ENCODE measurements at places on chromosomes 2 and 18.
A peak's percentile ranks its signal among the peaks of the same experiment; 100 is the strongest.

- no peak for DNase-seq
- peak overlapping the region; percentile 77 for H3K4me3 ChIP-seq
- H3K27me3 ChIP-seq = peaks cover 92% of the 10 kb centered on the region
- peaks cover 28% of the 10 kb centered on the region for H3K4me1 ChIP-seq
Measured at GRCh38 chr2:172094294-172095145, 8.2 kb downstream of the DLX2 start.

GRCh38 chr2:236682651-236683422, 113.2 kb downstream of the ACKR3 start:
- no peaks in the 10 kb centered on the region for H3K4me1 ChIP-seq
- H3K27ac ChIP-seq = no peak overlapping the region
- H3K4me3 ChIP-seq = no peak overlapping the region
- H3K27me3 ChIP-seq = peaks cover 4% of the 10 kb centered on the region

- no peak overlapping the region for H3K27ac ChIP-seq
- peaks cover 8% of the 10 kb centered on the region for H3K4me1 ChIP-seq
- DNase-seq = no peak
Measured at GRCh38 chr2:160940699-160941098, 219.5 kb upstream of the TANK start.

DNA sequence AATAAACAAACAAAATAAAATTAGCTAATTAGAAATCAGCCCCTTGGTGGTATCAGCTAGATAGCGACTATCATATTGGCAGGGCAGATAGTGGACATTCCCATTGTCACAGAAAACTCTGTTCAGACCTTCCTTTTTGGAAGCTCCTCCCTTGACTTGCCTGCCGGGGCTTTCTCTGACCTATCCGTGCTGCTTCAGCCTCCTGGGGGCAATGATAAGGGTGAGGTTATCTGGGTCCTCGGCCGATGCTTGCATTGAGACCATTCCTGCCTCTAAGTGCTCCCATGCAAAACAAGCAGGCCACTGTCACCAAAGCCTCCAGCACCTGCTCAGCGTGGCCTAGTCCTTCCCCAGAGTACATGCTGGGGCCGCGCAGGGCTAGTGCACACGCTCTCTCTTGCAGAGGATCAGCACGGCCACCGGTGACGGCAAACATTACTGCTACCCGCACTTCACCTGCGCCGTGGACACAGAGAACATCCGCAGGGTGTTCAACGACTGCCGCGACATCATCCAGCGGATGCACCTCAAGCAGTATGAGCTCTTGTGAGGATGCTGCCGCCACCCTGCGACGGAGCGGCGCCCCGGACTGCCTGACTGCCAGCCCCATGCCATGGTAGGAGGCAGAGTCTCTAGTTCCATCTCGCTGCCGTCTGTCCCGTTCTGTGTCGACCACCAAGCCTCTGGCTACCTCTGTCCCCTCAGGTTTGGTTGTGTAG, 27.4 kb downstream of the MPPE1 start:
- no peaks in the 10 kb centered on the region for H3K27me3 ChIP-seq
- H3K4me1 ChIP-seq = peaks cover 5% of the 10 kb centered on the region
- H3K36me3 ChIP-seq = no peaks in the 10 kb centered on the region
- DNase-seq = no peak
- no peak overlapping the region for H3K27ac ChIP-seq

- H3K27me3 ChIP-seq = no peaks in the 10 kb centered on the region
- no peak overlapping the region for H3K4me3 ChIP-seq
- peaks cover 70% of the 10 kb centered on the region for H3K36me3 ChIP-seq
- no peak for DNase-seq
- no peak overlapping the region for H3K27ac ChIP-seq
Measured at GRCh38 chr18:79496237-79496977, 100.7 kb downstream of the NFATC1 start.

- peaks cover 57% of the 10 kb centered on the region for H3K27me3 ChIP-seq
- H3K4me3 ChIP-seq = peak overlapping the region; percentile 76
- no peak overlapping the region for H3K27ac ChIP-seq
- DNase-seq = no peak
Measured at GRCh38 chr2:85132397-85132796, 795 bp upstream of the TCF7L1 start.

DNA sequence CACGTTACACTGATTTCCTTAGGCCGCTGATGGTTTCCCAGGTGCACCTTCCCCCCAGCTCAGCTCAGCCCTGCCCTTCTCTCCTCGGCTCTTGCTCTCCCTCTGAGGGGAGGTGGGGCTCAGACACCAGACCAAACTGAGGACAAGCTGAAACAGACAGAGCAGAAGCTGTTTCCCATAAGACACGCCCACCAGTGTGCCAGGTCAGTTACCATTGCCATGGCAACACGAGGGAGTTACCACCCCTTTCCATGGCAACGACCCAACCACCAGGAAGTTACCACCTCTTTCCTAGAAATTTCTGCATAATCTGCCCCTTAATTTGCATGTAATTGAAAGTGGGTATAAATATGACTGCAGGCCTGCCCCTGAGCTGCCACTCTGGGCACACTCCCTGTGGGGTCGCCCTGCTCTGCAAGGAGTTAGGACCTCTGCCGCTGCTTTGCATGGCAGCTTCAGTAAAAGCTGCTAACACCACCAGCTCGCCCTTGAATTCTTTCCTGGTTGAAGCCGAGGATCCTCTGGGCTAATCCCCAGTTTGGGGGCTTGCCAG, 120.9 kb upstream of the SMIM21 start:
- H3K4me1 ChIP-seq = no peaks in the 10 kb centered on the region
- peaks cover 18% of the 10 kb centered on the region for H3K27me3 ChIP-seq
- H3K4me3 ChIP-seq = no peak overlapping the region
- H3K36me3 ChIP-seq = no peaks in the 10 kb centered on the region
- DNase-seq = no peak

GRCh38 chr2:101253703-101254450, 1.2 kb downstream of the CNOT11 start:
- no peaks in the 10 kb centered on the region for H3K27me3 ChIP-seq
- H3K36me3 ChIP-seq = peaks cover 28% of the 10 kb centered on the region
- DNase-seq = no peak
- peak overlapping the region; percentile 90 for H3K27ac ChIP-seq
- H3K4me1 ChIP-seq = peaks cover 38% of the 10 kb centered on the region
- peak overlapping the region; percentile 93 for H3K4me3 ChIP-seq

GRCh38 chr2:230650585-230651137, 62.0 kb upstream of the CAB39 start:
- no peak overlapping the region for H3K4me3 ChIP-seq
- H3K27ac ChIP-seq = no peak overlapping the region
- no peak for DNase-seq
- H3K36me3 ChIP-seq = peaks cover 13% of the 10 kb centered on the region
- H3K27me3 ChIP-seq = no peaks in the 10 kb centered on the region

DNA sequence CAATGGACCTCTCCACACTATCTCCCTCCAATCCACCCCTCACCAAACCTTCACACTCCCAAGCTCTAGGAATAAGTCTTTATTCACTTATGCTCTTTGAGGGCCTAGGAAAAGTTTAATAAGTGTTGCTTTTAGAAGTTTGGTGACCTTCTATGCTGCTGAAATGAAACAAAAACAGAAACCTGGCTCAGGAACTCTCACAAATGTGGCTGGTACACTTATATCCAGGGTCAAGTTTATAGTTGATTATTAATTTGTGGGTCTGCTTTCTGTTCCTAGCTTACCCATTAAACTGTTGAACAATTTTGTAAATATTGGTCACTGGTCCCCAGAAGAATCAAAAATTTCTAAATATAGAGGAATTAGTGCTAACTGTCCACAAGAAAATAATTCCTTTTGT, 14.2 kb upstream of the ANKRD44 start:
- H3K4me3 ChIP-seq = peak overlapping the region; percentile 27
- H3K27me3 ChIP-seq = no peaks in the 10 kb centered on the region
- peaks cover 69% of the 10 kb centered on the region for H3K4me1 ChIP-seq
- no peaks in the 10 kb centered on the region for H3K36me3 ChIP-seq

DNA sequence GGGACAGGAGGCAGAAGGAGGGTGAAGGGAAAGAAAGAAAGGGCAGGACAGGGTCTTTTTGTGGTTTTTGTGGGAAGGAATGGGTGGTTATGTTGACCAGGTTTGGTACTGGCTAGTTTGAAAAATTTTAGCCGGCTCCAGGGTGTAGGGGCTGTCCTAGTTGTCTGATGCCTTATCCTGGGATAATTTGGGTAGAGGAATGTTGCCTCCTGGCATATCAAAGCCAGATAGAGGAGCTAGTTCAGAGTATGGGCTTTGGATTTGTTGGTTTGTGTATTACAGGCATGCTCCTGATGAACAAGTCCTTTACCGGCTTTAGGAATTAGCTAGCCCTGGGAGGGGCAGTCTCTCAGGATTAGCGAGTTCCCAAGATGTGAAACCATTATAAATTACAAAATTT, 101.1 kb upstream of the LHCGR start:
- no peaks in the 10 kb centered on the region for H3K36me3 ChIP-seq
- no peak overlapping the region for H3K27ac ChIP-seq
- no peak for DNase-seq

DNA sequence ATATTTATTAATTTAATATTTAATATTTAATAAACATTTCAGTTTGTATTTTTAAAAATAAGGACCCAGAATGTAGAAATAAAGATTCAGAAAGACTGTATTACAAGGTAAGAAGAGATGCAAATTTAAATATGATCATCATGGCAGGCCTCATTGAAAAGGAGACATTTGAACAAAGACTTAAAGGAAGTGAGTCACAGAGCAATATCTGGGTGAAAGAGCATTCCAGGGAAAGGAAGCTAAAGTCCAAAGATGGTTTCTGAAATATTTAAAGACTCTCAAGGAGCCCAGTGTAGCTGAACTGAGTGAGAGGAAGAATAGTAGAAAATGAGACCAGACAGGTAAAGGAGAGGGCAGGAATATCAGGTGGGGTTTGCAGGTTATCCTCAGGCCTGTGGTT, 5.9 kb downstream of the SCYGR4 start:
- DNase-seq = no peak
- peaks cover 3% of the 10 kb centered on the region for H3K4me1 ChIP-seq
- H3K36me3 ChIP-seq = no peaks in the 10 kb centered on the region
- H3K4me3 ChIP-seq = no peak overlapping the region
- H3K27me3 ChIP-seq = peaks cover 3% of the 10 kb centered on the region

DNA sequence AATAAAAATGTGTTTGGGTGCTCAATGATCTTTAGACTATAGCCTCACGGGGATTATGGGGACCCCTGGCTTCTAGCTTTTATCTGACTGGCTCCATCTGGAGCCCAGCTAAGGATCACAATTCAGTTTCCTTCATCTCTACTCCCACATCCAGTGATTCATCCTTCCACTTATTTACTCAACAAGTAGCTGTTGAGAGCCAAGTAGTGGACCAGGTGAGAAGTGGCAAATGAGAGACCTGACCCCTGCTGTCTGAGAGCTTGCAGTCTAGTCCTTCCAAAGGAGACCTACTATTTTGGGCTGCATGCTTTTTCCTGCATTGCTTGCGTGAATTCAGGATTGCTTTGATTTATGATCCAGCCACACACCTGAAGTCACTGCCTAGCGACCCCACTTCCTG, 10.7 kb upstream of the DSG3 start:
- H3K27me3 ChIP-seq = no peaks in the 10 kb centered on the region
- no peaks in the 10 kb centered on the region for H3K36me3 ChIP-seq
- no peak for DNase-seq
- no peak overlapping the region for H3K27ac ChIP-seq
- H3K4me3 ChIP-seq = no peak overlapping the region

GRCh38 chr2:66531155-66531554, 96.2 kb downstream of the MEIS1 start:
- no peak for DNase-seq
- H3K4me3 ChIP-seq = no peak overlapping the region
- H3K4me1 ChIP-seq = no peaks in the 10 kb centered on the region
- H3K27me3 ChIP-seq = no peaks in the 10 kb centered on the region

DNA sequence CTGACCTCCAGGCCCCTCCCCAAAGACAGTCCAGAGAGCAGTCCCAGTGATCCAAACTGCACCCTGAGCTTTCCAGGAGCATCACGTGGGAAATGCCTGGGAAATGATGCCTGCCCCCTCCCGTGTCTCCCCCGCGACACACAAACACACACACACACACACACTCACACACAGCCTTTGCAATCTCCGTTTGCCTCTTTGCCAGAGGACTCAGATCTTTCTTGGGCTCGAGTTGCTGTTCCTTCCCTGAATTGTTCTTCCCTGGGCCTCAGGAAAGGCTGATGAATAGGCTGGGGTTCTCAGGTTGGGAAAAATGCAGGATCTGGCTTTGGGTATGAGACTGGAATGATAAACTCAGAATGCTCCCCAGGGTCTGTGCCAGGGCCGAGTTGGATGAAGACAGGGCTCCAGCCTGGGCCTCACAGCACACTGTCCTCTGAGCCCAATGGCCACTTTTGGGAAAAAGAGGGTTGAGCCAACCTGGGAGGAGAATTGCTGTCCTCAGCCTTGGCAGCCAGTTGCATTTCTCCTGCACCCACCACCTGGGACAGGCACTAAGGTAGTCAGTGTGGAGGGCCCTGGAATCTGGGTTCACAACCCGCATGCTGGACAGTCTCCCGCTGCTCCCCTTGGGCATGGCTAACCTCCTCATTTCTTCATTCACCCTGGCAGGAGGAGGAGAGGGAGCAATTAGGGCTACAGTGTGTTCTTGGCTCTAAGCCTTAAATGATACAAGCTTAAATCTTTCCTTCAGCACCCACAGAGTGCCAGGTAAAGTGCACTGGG, 43.9 kb upstream of the ATP6V1B1 start:
- no peak overlapping the region for H3K27ac ChIP-seq
- H3K4me3 ChIP-seq = no peak overlapping the region
- H3K27me3 ChIP-seq = peaks cover 99% of the 10 kb centered on the region
- no peaks in the 10 kb centered on the region for H3K36me3 ChIP-seq

DNA sequence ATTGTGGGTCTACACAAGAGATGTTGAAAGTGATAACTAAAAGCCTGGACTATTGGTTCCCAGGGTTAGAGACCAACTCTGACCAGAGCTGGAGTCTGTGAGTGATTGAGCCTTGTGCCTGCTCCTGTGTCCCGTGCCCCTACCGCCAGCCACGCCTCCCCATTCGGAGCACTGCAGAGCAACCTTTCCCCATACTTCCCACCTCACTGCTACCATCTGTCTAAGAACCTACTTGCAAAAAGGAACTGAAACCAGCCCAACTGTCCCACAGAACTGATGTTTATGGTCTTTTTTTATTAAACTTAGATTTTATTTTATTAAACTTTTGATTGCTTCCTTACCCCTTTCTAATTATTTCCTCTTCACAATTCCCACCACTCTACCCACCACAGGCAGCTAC, 300.3 kb upstream of the MGAT5 start:
- H3K4me3 ChIP-seq = no peak overlapping the region
- no peaks in the 10 kb centered on the region for H3K36me3 ChIP-seq
- H3K4me1 ChIP-seq = no peaks in the 10 kb centered on the region
- peaks cover 5% of the 10 kb centered on the region for H3K27me3 ChIP-seq
- DNase-seq = no peak

GRCh38 chr2:107402330-107402729, 424.4 kb upstream of the RGPD4 start:
- H3K36me3 ChIP-seq = no peaks in the 10 kb centered on the region
- no peak overlapping the region for H3K4me3 ChIP-seq
- no peak overlapping the region for H3K27ac ChIP-seq
- no peaks in the 10 kb centered on the region for H3K4me1 ChIP-seq
- no peak for DNase-seq

- no peak overlapping the region for H3K27ac ChIP-seq
- H3K36me3 ChIP-seq = peaks cover 7% of the 10 kb centered on the region
- peaks cover 9% of the 10 kb centered on the region for H3K4me1 ChIP-seq
- no peaks in the 10 kb centered on the region for H3K27me3 ChIP-seq
Measured at GRCh38 chr2:109365131-109365530, 236.1 kb downstream of the SH3RF3 start.
